ENCODE measurements at places on chromosomes 1 and 21.
A peak's percentile ranks its signal among the peaks of the same experiment; 100 is the strongest.

DNA sequence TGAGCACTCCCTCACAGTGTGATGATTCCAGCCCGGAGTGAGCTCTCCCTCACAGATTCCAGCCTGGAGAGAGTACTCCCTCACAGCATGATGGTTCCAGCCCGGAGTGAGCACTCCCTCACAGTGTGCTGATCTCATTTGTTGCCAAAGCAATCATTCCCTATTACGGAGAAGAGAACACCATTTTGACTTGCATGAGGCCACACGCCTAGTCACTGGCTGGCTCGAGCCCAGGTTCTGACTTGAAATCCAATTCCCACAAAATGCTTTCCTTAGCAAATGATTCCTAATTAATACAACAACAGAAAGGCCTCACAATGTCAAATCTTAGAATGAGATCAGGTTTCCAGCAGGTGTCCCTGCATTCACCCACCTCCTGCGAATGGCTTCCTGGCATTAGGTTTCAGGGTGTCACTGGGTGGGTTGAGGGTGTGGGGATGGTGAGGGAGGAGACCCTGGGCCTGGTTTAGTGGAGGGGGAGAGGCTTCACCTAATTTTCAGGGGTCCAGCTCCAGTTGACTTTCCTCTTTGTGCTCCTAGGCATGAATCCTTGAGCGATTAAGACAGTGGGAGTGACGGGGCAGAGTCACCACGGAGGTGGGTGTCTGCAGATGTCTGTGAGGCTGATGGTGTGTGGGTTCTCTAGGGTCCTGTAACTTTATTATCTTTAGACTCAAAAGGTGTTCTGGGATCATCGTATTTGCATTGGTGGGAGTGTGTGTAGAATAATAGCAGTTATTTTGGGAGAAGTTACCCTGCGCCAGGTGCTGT lies 158.5 kb downstream of the KCNJ6 start:
- no peak for DNase-seq

- DNase-seq, result no peak
These were observed 45.6 kb upstream of the GADD45A start for GRCh38 chr1:67639361-67639760.

DNA sequence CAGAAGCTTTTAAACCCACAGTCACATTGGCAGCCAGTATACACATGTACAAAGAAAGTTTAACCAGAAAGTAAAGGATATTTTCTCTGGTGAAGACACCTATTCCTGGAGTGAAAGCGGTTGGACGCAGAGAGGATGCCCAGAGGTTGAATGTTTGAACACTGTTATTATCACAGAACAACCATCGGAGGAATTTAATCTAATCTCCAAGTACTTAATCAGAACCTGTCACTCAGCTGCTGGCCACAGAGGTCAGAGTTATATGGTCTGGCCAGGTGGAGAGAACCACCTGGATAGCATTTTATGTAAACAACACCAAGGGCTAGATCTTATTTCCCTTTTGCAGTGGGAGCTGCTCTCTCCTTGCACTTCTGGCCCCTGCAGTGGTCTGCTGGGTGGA lies 29.4 kb downstream of the SPATA46 start:
- no peak for DNase-seq

- no peak for DNase-seq
These were observed 95.9 kb downstream of the GIPC2 start for GRCh38 chr1:78141531-78142231.

DNA sequence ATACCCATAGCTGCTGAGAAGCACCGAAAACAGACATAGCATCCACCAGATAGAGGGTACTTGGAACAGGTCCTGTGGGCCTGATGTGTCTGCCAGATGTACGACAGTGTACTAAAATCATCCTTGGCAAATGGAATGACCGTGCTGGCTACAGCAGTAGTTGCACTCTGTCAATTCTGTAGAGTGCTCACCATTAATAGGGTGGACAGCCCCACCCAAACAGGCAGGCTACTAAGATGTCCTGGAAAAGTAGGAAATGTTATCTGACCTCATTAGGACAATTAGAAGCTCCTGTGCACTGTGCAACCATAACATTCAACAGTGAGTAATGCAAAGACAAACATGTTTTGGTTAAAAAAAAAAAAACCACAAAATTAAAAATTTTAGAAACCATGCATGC lies 106.2 kb downstream of the PTPN14 start:
- no peak for DNase-seq

- no peak for DNase-seq
These were observed 116.5 kb downstream of the C1orf21 start for GRCh38 chr1:184503221-184503749.

DNA sequence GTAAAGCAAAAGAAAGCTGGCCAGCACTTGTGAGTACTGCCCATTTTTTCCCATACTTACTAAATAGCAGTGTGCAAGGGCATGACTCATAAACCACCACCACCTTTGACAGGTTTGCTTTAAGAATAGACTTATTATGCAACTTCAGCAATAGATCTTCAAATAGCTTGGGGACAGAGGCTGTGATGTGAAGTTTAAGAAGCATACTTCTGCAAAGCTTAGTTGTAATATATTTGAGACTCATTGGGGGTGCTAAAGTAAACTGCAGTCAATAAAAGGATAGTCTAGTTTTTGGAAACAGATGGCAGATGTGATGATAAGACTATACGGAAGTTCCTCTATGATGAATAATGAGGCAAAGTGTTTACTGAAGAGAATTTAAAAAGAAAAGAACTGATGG lies 210.0 kb downstream of the PLA2G4A start:
- no peak for DNase-seq

DNA sequence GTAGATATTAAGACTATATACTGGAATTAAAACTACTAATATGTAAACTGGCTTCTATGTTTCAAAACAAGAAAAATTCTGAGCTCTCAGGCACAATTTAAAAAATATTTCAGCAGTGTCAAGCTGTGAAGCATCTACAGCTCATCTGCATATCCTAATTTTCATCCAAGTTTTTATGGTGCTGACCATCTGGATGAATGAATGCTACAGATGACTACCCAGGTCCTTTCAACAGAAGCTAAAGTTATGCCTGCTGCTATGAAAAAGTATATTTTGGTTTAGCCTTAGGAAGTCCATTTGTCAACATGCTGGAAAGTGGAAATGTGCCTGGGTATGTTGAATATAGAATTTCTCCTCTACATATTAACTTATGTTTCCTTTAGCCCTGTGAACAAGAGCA lies 206.9 kb downstream of the NEGR1 start:
- no peak for DNase-seq

GRCh38 chr1:23899070-23899469 lies 14.1 kb downstream of the CNR2 start:
- DNase-seq, result no peak

DNA sequence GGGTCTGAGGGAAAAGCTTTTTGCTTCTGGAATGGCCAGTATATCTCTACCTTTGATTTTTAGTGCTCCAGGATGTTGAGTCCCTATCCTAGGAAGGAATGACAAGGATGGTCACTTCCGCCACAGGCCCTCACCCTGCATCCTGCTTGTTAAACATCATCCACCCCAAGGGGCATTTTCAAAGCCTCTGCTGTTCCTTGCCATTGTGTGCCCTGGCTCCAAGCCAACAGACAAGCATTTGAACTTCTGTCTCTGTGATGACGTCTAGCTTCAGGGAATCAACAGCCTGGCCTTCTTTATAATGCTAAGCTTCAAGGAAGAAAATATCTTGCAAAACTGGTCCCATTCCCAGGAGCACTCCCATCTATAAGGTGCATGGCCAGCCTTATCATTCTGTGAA lies 12.3 kb upstream of the JAM2 start:
- DNase-seq, result no peak

- no peak for DNase-seq
These were observed 6.6 kb upstream of the NTPCR start for GRCh38 chr1:232943679-232944252.

GRCh38 chr1:162139211-162139610 lies 69.7 kb downstream of the NOS1AP start:
- no peak for DNase-seq

DNA sequence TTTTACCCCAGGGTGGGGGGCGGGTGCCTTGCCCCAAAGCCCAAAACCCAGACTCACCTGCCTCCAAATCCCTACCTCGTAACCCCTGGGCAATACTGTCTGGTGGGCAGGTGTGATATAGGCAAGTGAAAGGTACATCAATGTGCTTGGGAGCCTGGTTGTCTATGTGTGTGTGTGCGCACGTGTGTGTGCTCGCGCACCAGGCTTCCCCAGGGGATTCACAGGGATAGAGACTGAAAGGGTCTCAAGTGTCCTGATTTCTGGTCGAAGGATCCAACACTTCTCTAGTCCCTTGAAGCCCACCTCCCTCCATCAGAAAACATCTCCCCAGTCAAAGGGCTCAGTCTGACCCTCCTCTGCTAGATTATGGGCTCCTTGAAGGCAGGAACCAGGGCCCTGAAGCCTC lies 28.9 kb upstream of the EPB41 start:
- DNase-seq, result no peak

DNA sequence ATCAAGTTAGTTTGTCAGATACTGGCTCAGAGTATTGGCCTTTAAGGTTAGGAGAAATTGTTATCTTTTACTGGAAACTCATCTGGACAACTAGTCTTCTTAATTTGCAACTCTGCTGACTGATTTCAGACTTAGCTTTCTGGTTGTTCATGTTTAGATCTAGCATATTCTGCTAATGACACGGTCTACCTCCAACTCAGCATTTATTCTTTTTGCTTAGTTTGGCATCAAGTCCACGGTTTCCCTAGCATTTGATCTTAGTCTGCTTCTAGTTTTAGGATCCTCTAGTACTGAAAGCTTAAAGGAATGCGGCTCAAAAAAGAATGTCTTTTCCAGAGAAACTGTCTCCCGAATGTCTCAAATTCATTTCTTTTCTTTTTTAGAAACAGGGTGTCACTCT lies 75.6 kb upstream of the SLFNL1 start:
- DNase-seq, result peak; percentile 14

- no peak for DNase-seq
These were observed 46.6 kb downstream of the TENT5C start for GRCh38 chr1:117652421-117652820.

DNA sequence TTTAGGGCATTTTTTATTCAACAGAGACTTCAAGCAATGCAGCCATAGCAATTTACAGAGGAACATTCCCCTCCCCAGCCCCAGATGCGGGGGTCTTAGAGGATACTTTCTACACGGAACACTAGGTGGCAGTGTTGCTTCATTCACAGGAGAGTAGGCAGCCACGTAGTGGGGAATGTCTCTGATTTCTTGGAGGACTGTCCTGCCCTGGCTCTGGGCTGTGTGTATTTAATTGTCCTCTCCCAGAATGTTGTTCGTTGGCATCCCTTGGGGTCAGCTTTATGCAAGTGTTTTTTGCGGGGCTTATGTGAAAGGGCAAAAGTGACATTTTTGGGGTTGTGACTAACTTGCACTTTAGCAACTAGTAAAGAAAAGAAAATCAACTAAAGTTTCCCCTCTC lies 96.9 kb downstream of the PAPPA2 start:
- DNase-seq, result peak; percentile 78

GRCh38 chr1:228900099-228900885 lies 165.0 kb downstream of the RHOU start:
- peak; percentile 46 for DNase-seq

DNA sequence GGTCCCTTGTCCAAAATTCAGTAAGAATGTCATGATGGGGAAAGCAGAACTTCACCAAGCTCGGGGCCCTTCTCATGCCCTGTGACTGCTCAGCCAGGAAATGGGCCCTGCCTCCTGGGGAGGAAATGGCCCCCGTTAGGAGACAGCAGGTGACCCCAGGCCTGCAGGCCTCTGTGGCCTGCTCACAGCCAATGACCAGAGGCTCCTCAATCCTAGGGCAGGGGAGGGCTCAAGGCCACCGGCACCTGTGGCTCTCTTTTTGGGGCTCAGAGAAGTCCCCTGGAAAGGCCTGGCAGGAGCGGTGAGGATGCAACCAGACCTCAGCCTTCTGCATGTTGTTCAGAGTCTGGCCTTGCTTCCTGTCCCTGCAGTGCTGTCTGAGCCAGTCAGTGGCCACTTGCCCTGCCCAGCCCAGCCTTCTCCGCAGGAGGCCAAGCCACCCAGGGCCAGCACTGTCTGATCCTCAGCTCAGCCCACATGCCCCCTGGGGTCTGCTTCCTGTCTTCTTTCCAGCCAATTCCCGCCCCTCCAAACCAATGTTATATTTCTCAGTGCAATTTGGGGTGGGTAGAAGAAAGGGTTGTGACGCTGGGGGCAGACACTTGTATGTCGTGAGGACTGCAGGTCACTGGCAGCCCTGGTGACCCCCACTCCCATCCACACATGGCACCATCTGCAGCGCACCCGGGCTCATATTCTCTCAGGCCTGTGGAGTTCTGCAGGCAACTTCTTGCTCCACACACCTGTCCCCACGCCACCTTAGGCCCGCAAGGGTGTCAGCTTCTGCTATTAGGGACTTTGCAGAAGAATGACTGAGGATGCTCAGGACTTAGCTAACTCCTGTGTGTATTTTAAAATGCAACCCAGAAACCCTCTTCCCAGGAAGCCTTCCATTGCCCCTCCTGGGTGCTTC lies 83.6 kb downstream of the ITPKB start:
- DNase-seq, result peak; percentile 68

DNA sequence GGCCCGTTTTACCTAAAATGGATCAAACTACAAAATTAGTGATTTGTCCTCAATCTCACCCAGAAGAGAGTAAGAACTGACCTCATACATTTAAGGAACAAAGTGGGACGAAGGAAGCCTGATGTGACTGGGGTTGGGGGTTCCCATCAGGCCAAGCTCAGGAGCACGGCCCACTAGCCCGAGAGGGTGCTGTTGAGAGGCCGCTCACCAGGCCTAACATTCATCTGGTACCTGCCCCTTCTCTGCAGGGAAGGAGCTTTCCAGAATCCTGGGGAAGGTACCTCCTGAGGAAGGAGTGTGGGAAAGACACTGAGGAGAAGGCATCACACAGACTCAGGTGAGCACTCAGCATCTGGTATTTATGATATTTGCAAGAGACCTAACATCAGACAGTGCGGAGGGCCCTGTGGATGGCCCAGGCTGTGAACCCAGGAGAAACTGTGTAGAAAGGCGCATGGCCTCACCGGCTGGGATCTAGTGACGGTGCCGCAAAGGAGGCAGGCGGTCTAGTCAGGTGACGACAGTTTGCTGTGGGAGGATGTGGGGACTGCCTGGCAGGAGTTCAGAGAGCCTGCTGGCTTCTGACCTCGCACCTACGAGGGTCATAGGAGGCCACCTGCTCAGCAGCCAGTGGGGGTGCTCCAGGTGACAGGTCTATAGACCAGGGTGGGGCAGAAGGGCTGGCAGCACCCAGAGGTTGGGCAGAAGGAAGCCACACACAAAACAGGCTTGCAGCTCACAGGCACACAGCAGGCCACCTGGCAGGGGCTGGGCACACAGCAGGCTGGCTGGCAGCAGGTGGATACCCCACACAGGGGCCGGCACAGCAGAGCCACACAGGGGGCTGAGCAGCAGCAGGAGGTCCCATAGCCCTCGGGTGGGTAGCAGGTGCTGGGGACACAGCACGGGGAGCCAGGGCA lies 543 bp downstream of the KRTAP12-4 start:
- no peak for DNase-seq

GRCh38 chr1:2348346-2349325 lies 42.7 kb downstream of the MORN1 start:
- DNase-seq, result no peak

GRCh38 chr1:240435996-240436566 lies 175.9 kb downstream of the GREM2 start:
- no peak for DNase-seq

DNA sequence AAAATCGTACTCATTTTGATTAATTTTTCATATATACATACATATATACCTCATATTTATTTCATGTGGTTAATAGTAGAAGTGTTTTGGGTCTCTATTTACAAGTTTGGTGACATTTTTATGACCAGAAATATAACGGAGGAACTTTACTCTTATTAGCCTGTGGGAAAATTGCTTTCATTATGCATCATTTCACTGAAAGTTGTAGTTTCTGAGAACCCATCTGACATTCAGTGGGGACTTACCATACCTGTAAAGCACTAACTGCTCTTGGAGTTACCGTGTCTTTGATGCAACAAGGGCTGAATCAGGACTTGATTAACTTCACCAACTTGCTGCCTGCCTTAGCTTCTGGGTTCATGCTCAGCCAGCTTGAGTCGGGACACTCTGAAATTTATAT lies 49.9 kb upstream of the ITPKB start:
- no peak for DNase-seq
